ENCODE measurements at places on chromosomes 6 and 20. TPM values are rescaled to one million over a fixed set of nuclear protein-coding genes. Genes with fewer than 3 reads are reported as not detected.

- DNase-seq: peak; percentile 85
These were observed 83.2 kb upstream of the EYA2 start for GRCh38 chr20:46811224-46812084.

GRCh38 chr6:63448229-63448628 lies 124.1 kb upstream of the LOC128125822 start:
- no peak for DNase-seq

DNA sequence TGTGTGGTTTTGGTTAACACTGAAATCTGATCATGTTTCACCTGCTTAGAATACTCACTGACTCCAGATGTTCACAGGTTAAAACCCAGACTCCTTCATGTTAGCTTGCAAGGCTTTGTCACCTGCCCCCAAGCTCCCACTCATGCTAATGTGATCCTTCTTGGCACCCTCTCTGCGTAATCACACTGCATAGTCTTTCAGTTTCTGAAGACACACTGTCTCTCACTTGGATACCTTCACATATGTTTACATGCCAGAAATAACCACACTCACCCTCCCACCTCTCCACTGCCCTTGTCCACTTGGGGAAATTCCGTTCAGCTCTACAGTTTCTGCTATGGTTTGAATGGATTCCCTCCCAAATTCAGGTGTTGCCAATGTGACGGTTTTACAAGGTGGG lies 234.7 kb upstream of the SASH1 start:
- DNase-seq: no peak

DNA sequence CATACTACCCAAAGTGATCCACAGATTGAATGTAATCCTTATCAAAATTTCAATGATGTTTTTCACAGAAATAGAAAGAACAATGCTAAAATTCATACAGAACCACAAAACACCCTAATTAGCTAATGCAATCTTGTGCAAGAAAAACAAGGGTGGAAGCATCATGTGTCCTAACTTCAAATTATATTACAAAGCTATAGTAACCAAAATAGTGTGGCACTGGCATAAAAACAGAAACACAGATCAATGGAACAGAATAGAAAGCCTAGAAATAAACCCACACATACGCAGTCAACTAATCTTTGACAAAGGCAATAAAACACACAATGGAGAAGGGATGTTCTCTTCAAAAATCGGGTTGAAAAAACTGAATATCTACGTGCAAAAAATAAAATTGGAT lies 131.1 kb downstream of the TASP1 start:
- DNase-seq: no peak

DNA sequence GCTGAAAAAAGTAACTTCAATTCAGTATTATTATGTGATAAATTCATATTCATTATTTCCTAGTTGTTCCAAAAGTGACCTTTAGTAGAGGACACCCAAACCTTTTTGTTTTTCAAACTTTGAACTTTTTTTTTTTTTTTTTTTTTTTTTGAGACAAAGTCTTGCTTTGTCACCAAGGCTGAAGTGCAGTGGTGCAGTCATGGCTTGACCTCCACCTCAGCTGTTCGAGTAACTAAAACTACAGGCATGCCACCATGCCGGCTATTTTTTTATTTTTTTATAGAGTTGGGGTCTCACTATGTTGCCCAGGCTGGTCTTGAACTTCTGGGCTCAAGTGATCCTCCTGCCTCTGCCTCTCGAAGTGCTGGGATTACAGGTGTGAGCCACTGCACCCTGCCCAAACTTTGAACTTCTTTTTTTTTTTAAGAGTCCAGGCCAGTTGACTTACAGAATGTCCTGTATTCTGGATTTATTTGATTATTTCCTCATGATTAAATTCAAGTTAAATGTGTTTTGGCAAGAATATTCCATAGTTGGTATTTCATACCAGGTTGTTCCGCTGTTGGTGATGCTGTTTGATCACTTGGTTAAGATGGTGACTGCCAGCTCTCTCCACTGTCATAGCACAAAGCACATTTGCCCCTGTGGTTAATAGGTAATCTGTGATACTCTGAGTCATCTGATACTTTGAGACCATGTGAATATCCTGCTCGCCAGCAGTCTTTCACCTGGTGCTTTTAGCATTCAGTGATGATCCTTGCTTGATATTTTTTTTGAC lies 48.0 kb downstream of the VAPB start:
- no peak for DNase-seq

The PXDC1 gene
- total RNA-seq: 75.9 TPM

All from vagina (tissue), 2 donors.